ENCODE measurements at places on chromosomes 7 and 10.

- no peak for DNase-seq
Observed at GRCh38 chr7:46256870-46257661, 336.0 kb upstream of the IGFBP3 start.

- no peak for DNase-seq
Observed at GRCh38 chr10:45558425-45558824, 114.1 kb downstream of the ZFAND4 start.

GRCh38 chr10:120960725-120961124 lies 109.6 kb downstream of the WDR11 start:
- DNase-seq, result no peak

DNA sequence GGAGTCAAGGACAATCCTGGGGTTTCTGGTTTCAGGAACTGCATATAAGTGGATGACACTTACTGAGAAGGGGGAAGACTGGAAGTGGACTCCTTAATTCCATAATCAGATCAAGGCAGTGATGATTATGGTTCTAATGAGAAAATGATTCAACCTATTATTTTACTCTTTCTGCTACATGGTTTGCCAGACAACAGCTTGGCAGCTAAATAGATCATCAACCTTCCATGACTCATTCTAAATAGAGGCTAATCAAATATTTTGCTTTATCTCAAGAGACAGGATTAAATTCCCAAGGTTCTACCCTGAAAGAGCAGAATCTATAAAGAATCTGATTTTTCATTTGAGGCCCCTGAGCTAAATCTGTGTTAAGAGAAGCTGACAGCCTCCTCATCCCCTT lies 46.3 kb downstream of the CNNM1 start:
- no peak for DNase-seq

GRCh38 chr7:4650433-4651047 lies 31.6 kb upstream of the FOXK1 start:
- DNase-seq, result no peak

- DNase-seq, result no peak
Observed at GRCh38 chr10:14382022-14382421, 51.3 kb upstream of the FRMD4A start.

GRCh38 chr7:91033574-91033973 lies 230.7 kb upstream of the FZD1 start:
- no peak for DNase-seq

GRCh38 chr10:123636598-123637325 lies 29.4 kb upstream of the GPR26 start:
- no peak for DNase-seq

GRCh38 chr7:13159003-13159402 lies 471.6 kb downstream of the ARL4A start:
- DNase-seq, result no peak

GRCh38 chr10:100782461-100783244 lies 37.3 kb downstream of the PAX2 start:
- DNase-seq, result no peak

DNA sequence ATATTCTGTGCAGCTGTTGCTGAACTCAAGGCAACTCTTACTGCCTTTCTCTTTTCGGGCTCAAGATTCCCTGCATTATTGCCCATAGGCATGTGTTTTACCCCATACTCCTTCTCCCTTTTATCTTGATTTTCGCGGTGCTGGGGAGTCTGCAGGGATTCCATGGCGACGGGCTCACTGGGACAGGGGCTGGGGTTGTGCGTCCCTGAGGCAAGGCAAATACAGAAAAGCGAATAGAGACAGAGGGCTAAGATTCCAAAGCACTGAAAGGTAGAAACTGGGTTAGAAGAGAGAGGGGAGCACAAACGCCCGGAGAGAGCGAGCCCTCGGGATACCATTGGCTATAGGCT lies 519 bp upstream of the RPP38 start:
- no peak for DNase-seq
